ENCODE measurements at places on chromosomes 13 and 19. TPM values are rescaled to one million over a fixed set of nuclear protein-coding genes. Genes with fewer than 3 reads are reported as not detected.
A peak's percentile ranks its signal among the peaks of the same experiment; 100 is the strongest.

DNA sequence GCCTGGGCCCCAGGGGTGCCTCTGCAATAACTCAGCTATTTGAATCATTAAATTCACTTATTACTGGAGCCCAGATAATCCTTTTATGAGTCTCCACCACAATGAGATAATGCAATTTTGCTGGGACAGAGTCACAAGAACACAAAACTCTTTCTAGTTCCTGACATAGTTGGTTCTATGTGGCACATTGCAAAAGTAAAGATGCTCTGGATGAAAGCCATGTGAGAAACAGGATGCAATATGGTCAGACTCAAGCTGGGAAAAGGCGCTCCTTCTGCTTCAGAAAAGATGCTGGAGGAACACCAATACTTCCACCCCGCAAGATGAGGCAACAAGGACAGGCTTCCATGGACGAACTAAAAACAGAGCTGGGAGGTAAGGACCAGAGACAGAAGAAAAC lies 5.7 kb downstream of the ANKRD27 start:
- DNase-seq, result no peak

DNA sequence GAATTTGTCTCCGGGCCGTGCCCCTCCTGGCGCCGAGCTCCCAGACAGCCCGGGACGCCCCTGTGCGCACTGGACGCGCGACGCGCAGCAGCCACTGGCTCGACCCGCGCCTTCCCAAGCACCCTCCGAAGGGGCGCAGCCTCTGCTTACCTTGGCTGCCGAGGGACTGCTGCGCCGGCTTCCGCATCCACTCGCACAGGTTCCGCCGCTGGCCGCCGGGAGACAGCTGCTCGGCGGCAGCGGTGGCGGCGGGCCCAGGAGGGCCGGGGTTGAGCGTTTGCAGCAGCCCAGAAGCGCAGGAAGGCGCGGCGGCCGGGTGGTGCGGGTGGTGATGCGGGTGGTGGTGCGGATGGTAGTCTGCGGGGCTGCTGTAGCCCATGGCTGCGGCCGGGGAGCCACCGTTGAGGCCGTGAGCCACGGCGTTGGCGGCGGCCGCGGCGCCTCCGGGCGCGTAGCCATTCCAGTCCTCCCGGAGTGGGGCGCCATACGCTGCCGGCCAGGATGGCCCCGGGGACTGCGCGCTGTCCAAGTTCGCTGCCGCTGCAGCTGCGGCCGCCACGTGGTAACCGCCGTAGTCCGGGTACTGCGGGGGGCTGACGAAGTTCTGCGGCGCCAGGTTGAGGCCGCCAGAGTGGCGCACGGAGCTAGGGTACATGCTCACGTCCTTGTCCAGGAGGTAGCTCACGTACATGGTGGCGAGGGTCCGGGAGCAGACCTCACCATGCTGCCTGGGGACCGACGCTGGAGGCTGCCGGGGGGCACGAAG lies 616 bp downstream of the CDX2 start:
- DNase-seq, result peak; percentile 35

GRCh38 chr13:77737583-77738200 lies 40.2 kb downstream of the SLAIN1 start:
- DNase-seq, result no peak

- DNase-seq, result no peak
Measured at GRCh38 chr13:110509478-110509926, 52.0 kb downstream of the RAB20 start.

DNA sequence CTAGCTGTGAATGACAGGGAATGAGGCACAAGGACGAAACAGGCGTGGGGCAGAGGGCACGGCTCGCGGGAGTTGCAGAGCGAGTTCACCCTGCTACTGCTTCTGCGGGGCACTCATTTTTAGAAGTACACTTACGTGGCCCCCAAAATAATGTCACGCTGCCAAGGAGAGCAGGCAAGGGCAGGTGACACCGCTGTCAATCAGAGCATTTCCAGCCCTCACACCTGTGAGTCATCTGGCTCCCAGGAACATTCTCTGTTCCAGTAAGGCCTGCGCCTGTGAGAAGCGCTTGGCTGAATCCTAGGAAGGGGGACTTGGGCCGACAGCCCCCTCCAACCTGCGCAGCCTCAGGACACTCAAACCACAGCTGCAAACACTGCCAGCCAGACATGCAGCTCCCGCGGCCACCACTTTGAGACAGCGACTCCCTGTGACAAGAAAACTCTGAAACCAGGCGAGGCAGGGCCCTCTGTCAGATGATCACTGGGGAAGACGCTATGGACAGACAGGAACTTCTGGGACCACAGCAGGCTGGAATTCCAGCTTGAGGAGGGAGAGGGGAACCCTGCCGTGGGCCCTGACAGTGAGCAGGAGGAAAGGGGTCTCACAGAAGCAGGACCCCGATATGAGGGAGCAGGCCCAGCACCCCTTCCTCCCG lies 12.7 kb downstream of the DOT1L start:
- no peak for DNase-seq

- no peak for DNase-seq
Measured at GRCh38 chr13:67990868-67991267, 760.7 kb upstream of the PCDH9 start.

DNA sequence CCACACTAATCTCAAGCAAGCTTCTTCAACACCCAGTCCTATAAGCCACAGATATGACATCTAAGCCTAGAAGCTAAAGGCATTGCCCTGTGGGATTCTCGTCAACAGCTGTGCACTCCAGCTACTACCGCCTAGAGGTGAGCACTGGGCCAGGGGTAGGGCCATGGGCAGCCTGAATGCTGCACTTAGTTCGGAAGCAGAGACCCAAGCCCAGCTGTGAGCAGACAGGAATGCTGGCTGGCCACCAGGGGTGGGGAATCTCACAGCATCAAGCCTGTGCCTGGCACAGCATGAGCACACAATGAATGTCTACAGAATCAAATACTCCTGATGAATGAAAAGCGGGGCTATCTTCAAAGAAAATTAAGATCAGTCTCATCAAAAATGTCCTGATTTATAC lies 167.5 kb upstream of the UBL3 start:
- DNase-seq, result peak; percentile 20

Gene ZNF723
- polyA plus RNA-seq, result not detected

DNA sequence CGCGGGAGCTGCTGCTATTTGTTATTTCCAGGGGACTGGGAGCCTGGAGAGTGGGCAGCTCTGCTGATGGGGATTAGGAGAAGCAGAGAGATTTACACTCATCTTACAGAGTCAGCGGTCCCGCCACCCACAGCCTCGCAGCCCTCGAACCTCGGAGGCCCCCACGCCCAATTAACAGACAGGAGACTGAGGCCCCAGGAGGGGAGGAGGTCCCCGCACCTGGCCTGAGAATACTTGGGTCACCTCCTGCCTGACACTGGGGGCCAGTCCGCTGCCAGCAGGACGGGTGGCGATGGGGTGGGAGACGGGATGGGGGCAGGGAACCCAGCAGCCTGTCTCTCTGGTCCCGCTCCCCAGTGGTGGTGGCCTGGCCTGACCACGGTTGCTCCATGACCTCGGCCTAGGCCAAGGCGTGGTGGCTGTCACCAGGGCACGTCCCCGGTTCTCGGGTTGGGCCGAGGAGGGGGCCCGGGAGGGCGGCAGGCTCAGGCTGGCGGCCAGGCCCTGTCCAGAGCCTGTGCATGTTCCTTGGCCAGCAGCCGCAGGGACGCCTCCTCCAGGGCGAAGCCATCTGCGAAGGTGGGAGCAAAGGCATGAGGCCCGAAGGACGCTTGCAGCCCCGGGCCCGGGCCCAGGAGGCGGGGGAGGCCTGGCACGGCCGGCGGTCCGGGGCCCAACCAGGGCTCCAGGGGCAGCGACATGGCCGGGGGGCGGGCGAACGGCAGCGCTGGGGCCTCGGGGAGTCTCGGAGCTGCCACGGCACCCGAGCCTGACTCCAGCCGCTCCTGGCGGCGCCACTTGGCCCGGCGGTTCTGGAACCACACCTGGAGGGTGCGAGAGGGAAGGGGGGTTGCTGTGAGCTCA lies 1.7 kb downstream of the RAX2 start:
- DNase-seq, result no peak

- DNase-seq, result no peak
Measured at GRCh38 chr13:48263196-48263595, 30.2 kb downstream of the ITM2B start.

DNA sequence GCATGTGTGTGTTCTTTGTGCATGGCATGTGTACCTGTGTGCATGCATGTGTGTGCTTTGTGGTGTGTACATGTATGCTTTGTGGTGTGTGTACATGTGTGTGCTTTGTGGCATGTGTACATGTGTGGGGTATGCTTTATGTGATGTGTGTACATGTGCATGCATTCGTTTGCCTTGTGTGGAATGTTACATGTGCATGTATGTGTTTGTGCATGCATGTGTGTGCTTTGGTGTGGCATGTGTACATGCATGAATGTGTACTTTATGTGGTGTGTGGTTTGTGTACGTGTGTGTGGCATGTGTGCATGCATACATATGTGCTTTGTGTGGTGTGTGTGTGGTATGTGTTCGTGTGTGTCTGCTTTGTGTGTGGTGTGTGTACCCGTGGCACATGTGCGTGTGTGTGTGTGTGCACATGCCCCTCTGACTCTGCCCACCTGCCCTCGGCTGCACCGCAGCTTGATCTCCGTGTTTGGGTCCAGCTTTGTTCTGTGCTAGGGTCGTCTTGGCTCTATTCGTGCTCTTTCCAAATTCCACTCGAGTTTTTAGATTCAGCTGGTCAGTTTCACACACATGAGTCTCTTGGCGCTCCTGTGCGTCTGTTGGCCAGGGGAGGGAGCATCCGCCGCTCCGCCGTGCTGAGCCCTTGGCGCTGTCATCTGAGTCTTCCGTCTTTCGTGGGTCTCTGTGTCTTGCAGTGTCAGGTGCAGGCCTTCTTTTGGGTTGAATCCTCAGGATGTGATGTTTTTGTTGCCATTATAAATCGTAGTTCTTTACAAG lies 46.5 kb upstream of the TFDP1 start:
- DNase-seq, result no peak

Gene C5AR1
- polyA plus RNA-seq, result 3.5 TPM

DNA sequence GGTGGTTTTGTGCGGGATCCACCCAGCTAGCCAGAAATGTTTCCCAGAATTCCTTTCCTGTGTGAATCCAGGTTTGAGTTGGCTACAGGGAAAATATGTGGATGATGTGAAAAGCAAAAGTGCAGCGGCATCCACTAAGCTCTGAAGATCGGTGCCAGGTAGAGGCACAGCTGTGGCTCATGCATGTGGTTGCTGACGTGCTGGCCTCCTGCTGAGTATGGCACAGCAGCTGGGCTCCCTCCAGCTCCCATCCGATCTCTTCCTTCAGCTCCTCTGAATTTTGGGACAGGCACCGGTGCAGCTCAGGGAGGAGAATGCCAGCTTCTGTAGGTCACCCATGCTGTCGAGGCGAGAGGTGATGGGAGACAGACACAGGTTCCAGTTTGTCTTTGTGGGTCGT lies 84.0 kb upstream of the GSX1 start:
- no peak for DNase-seq

Gene FGF22
- not detected for polyA plus RNA-seq

Gene DOCK6
- polyA plus RNA-seq, result 41.5 TPM

DNA sequence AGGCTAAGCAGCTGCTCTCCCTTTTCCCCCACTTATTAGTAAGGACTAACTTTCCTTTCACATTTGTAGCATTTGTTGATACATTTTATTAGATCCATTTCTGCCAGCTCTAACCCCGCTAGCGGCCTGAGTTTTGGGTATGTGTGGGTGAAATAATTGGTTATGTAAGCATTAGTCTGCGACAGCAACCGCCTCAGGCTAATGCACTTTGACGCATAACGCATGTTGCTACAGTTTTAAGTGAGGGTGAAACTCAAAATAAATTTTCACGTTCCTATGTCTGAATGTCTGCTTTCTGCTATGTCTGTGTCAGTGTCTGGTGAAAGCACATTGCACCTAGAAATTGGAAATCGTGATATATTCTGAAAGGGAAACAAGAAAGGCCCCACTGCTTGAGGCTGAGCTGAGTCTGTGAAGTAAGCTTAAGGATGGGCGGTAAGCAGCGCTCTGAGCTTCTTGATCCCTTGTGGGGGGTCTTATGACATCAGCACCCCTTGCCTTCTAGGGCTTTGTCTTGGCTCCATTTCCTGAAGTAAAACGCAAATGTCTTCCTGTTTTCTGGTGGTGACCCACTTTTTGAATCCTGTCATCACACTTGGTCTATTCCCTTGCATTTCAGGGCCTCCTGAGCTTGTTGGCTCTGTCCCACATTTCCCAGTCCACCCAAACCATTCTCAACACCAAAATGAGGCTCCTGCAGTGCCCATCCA lies 648.3 kb upstream of the ARGLU1 start:
- DNase-seq, result no peak

DNA sequence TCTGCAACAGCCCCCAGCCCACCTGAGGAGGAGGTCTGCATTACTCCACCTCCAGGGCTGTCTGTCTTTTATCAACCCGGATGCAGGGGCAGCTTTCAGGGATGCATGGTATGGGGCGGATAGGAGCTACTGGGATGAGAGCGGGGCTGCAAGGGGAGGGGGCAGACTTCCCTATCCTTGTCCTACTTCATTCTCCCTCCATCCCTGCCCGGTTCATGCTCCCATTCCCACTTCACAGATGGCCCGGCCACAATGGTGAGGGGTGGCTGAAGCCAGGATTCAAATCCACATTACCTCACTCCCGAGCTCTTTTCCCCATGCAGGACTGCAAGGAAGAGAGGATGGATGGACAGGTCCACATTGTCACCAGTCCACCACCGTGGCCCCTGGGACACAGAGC lies 40.5 kb upstream of the VSTM2B start:
- DNase-seq, result no peak

Gene EHD2
- polyA plus RNA-seq, result 110 TPM

Gene PTPRH
- polyA plus RNA-seq, result 0.20 TPM

- no peak for DNase-seq
Measured at GRCh38 chr13:102904408-102904862, 58.6 kb downstream of the ERCC5 start.

DNA sequence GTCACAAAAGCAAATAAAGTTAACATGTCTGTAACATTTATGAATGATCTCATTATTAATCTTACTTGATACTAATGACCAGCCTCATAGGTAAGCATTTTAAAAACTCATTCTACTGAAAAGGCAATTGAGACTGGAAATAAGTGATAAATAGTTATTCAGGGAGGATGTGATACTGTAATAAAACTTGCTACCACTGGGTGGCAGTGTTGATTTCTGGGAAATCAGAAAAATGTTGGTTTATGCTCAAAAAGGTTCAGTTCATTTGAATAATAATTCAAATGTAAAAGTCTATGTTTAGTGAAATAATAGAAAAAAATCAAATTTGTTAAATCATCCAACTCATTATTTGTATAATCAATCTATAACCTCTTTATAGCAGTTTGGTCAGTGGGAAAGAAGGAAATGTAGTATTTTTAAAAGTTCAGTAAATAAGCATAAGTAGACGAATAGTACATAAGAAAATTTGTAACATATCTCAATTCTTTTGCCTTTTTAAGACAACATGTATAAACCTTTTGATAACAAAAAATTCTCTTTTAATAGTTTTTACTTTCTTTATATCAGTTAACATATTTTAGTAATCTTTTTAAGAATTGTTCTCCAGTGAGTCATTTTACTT lies 9.6 kb downstream of the ABHD13 start:
- peak; percentile 26 for DNase-seq

- DNase-seq, result no peak
Measured at GRCh38 chr13:83672612-83673011, 209.7 kb downstream of the SLITRK1 start.
